ENCODE measurements at places on chromosomes 13 and 19.

- no peaks in the 10 kb centered on the region for H3K27me3 ChIP-seq
- no peaks in the 10 kb centered on the region for H3K4me1 ChIP-seq
- DNase-seq: no peak
- H3K27ac ChIP-seq: no peak overlapping the region
- H3K4me3 ChIP-seq: no peak overlapping the region
- no peaks in the 10 kb centered on the region for H3K36me3 ChIP-seq
Observed at GRCh38 chr13:80196756-80197155, 144.2 kb downstream of the SPRY2 start.

DNA sequence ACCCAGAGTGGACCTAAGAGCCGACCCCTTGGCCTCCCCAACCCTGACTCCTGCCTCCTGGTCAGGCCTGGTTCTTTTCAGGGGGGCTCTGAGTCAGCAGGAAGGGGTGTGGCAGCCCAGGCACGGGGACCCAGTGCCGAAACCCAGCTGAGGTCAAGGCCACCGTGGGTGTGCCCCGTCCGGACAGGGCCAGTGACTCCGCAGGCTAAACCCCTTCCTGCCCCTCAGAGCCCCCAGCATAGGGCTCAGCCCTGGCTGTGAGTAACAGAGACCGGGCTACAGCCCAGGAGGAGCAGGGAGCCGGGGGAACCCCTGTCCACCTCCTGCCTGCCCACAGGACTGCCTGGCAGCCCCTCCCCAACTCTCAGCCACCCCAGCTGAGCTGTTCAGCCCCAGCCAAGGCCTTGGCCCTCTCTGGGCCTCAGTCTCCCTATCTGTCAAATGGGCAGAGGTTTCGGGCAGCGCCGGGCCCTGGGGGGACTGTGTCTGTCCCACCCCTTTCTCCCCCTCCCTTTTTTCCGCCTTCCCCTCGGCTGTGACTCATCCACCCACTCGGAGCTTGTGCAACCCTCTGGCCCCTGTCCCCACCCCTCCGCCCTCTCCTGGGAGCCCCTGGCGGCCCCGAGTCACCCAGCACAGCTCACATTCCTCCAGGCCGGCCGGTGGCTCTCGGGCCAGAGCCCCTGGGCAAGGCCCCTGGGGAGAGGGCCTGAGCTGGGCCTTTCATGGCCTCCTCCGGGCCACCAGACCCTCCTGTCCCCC, 8.6 kb downstream of the ZBTB7A start:
- H3K27ac ChIP-seq: peak overlapping the region; percentile 99
- H3K27me3 ChIP-seq: no peaks in the 10 kb centered on the region
- peaks cover 62% of the 10 kb centered on the region for H3K4me1 ChIP-seq
- DNase-seq: peak; percentile 84
- H3K4me3 ChIP-seq: peak overlapping the region; percentile 72

DNA sequence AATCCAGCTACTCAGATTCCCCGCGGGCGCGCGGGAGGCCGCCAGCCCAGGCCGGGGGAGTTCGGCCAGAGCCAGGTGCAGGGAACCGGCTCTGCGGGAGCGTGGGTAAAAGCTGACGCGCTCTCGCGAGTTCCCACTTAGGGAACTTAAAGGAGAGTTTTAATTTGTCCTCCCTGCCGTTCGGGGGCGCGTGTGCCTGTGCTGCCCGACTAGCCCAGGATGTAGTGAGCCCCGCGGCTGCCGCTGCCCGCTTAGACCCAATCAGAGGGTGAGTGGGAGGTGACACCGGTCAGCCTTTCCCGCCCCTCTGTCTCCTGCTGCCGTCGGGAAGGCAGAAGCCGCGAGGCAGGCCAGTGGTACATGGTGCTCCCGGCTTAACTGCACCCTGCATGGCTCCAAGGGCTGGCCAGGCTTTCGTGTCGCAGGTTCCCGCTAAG, 36.0 kb upstream of the NEK3 start:
- DNase-seq: peak; percentile 69
- H3K4me1 ChIP-seq: no peaks in the 10 kb centered on the region
- H3K36me3 ChIP-seq: no peaks in the 10 kb centered on the region
- peak overlapping the region; percentile 52 for H3K4me3 ChIP-seq
- H3K27me3 ChIP-seq: no peaks in the 10 kb centered on the region
- H3K27ac ChIP-seq: no peak overlapping the region

DNA sequence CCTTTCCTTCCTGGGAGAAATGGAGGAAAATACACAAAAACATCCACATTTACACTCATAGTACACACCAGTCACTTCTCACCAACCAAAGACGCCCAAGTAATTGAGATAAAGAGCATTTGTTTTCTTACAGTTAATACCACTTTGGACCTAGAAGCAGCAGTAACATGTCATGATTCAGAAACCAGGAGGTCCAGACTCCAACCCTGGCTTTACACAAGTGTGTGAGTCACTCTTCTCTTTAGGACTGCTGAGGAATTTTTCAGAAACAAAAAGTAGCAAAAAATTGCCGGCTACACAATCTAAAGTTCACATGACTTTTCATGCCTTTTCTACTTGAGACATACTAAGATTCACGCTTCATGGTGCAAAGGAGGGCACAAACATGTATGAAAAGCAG, 42.1 kb downstream of the TUBGCP3 start:
- H3K4me3 ChIP-seq: no peak overlapping the region
- H3K36me3 ChIP-seq: no peaks in the 10 kb centered on the region
- no peaks in the 10 kb centered on the region for H3K27me3 ChIP-seq
- no peak overlapping the region for H3K27ac ChIP-seq

DNA sequence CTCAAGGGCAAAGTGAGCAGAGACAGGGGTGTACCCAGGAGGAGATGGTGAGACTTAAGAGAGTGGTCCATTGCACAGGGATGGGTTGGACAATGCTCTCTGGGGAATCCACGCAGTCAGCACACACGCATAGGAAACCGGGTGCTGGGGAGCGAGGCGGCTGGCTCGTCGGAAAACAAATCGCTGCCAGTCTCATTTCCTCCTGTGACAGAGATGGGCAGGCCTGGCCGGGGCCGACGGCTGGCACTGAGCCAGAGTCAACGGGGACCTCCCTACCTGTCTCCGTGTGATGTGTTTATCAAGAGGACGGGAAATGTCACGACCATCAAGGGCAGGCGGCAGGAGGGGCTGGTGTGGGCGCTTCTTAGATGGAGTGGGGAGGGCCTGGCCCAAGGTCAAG, 27.3 kb downstream of the PTPRS start:
- no peaks in the 10 kb centered on the region for H3K27me3 ChIP-seq
- H3K36me3 ChIP-seq: no peaks in the 10 kb centered on the region
- H3K4me1 ChIP-seq: no peaks in the 10 kb centered on the region
- no peak for DNase-seq
- no peak overlapping the region for H3K4me3 ChIP-seq

- no peak overlapping the region for H3K27ac ChIP-seq
- no peaks in the 10 kb centered on the region for H3K4me1 ChIP-seq
- no peaks in the 10 kb centered on the region for H3K36me3 ChIP-seq
- no peaks in the 10 kb centered on the region for H3K27me3 ChIP-seq
- no peak for DNase-seq
Observed at GRCh38 chr13:41774605-41775218, 186.2 kb downstream of the VWA8 start.

- H3K4me3 ChIP-seq: no peak overlapping the region
- peaks cover 9% of the 10 kb centered on the region for H3K4me1 ChIP-seq
- no peaks in the 10 kb centered on the region for H3K27me3 ChIP-seq
- H3K27ac ChIP-seq: no peak overlapping the region
- DNase-seq: no peak
- no peaks in the 10 kb centered on the region for H3K36me3 ChIP-seq
Observed at GRCh38 chr19:8360196-8360595, 3.8 kb upstream of the ANGPTL4 start.

- H3K27me3 ChIP-seq: no peaks in the 10 kb centered on the region
- H3K27ac ChIP-seq: no peak overlapping the region
- no peak for DNase-seq
- no peaks in the 10 kb centered on the region for H3K4me1 ChIP-seq
Observed at GRCh38 chr19:46460981-46461380, 10.4 kb downstream of the PNMA8A start.

- H3K36me3 ChIP-seq: no peaks in the 10 kb centered on the region
- no peaks in the 10 kb centered on the region for H3K4me1 ChIP-seq
- DNase-seq: no peak
- no peak overlapping the region for H3K27ac ChIP-seq
- peaks cover 25% of the 10 kb centered on the region for H3K27me3 ChIP-seq
- peak overlapping the region; percentile 9 for H3K4me3 ChIP-seq
Observed at GRCh38 chr13:107867701-107868661, 347.4 kb downstream of the LIG4 start.

DNA sequence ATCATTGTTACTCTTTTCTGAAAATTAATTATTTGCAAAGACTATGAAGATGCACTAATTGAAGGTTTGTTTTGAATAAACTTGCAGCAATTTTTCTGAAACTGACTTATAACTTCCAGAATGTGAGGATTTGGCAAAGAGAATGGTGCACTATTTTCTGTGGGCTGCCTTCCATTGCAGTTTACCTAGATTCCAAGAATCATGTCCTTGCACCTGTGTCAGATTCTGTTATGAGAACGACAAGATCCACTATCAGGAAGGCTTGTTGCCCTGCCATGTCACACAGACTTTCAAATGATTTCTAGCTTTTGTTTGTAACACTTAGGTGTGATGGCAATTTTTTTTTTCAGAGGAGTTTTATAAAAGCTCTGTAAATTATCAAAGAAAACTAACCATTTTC, 5.6 kb upstream of the SLAIN1 start:
- no peaks in the 10 kb centered on the region for H3K27me3 ChIP-seq
- DNase-seq: no peak
- H3K36me3 ChIP-seq: no peaks in the 10 kb centered on the region

DNA sequence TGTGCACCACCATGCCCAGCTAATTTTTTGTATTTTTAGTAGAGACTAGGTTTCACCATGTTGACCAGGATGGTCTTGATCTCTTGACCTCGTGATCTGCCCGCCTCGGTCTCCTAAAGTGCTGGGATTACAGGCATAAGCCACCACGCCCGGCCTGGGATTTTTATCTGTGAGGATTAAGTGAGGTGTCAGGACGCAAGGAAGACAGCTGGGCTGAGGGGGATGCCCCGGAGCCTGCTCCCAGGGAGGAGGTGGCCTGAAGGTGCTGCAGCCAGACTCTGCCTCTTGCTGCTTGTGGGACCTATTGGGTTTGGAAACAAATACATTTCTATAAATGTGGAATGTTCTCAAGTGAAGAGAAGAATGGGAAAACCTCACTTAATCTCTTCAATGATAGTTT, 131.6 kb downstream of the OLFM4 start:
- no peak overlapping the region for H3K27ac ChIP-seq
- no peaks in the 10 kb centered on the region for H3K36me3 ChIP-seq
- no peak for DNase-seq

- peak; percentile 39 for DNase-seq
- H3K27me3 ChIP-seq: no peaks in the 10 kb centered on the region
- no peaks in the 10 kb centered on the region for H3K36me3 ChIP-seq
- no peaks in the 10 kb centered on the region for H3K4me1 ChIP-seq
- H3K27ac ChIP-seq: no peak overlapping the region
Observed at GRCh38 chr19:30047432-30047831, 105.4 kb downstream of the URI1 start.
